Posterior vena cava (tissue), 2 donors: ENCODE measurements at places on chromosomes 16 and 17. TPM values are rescaled to one million over a fixed set of nuclear protein-coding genes. Genes with fewer than 3 reads are reported as not detected.

Gene HBA1
- 878 TPM for total RNA-seq

GRCh38 chr17:14442798-14443528 is 142.1 kb downstream of the HS3ST3B1 start:
- DNase-seq = no peak

DNA sequence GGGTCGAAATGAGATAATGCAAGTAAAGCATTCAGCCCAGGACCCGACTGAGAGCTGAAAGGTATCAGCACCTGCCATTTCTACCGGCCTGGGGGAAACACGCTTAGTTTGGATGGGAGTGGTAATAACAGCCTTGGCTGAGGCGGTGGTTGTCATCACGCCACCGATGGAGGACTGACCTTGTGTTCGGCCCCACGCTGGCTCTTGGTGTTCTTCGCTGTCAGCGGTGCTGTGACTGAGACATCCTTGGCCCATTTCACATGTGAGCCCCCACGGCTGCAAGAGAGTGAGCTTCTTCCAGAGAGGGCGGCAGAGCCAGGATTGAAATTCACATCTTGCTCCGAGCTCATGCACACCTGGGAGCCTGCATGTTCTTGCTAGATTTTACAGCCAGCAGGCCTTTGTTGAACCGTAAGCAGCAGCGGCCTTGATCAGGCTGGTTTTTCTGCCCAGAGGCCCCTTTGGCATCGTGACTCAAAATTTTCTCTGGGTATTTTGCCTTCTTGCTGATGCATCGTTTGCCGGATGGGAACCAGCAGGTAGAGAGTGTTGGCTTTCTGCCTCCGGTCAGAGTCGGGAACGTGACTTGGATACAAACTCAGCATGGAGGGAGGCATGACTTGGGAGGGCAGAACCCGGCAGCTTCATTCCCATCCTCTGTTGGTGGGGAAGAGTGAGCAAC is 341.5 kb downstream of the SNX29 start:
- DNase-seq = peak; percentile 64

Gene CYTH1
- 42.9 TPM for total RNA-seq
